ENCODE measurements at places on chromosomes 16 and 17.

DNA sequence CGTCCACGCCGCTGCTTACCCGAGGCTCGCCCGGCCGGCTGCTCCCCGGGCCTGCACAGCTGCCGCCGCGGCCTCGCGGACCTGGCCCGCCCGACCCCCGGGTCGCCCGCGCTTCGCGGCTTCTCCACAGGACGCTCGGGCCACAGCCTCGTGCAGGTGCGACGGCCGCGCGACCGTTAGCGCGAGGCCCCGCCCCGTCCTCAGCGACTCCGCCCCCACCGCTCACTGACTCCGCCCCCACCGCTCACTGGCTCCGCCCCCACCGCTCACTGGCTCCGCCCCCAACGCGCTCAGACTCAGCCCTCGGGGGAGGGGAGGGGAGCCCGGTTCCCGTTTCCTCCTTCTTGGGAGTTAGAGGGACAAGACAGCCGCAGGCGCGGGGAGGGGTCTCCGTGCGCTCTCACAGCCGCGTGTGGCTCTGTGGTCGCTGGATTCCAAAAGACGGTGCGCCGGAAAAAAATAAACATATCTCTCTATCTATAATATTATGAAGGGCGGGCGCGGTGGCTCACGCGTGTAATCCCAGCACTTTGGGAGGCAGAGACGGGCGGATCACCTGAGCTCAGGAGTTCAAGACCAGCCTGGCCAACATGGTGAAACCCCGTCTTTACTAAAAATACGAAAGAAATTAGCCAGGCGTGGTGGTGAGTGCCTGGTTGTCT lies at the start of gene MEIOB:
Gene MEIOB (minus strand): TSS at position 191 of the 662 bp plus-strand sequence. CDS start 3,989 bp downstream, outside the sequence.
- no peak for DNase-seq

DNA sequence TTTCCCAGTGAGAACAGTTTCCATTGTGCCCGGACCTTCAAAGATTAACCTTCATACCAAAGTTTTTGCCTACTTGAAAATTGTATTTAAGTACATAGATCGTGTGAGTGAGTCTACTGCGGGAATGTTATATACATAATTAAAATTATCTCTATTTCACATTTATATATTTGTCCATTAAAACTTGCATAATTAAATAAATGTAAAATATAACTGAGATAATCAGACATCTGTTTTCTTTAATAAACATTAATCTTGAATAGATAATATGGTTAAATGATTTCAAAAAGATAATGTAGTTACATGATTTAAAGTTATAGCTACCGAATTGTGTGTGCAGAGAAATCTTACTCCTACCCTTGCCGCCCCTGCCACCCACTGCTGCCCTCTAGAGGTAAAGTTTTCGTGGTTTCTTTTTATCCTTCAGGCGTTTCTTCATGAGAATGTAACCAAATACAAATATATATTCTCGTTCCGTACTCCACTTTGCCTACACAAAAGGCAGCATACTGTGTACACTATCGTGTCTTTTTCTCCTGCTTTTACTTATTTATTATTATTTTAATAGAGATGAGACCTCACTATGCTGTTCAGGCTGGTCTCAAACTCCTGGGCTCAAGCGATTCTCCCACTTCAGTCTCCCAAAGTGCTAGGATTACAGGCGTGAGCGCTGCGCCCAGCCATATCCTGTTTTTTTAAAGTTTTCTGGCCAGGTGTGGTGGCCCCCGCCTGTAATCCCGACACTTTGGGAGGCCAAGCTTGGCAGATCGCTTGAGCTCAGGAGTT lies 35.6 kb downstream of the RPA1 start:
- DNase-seq = no peak

DNA sequence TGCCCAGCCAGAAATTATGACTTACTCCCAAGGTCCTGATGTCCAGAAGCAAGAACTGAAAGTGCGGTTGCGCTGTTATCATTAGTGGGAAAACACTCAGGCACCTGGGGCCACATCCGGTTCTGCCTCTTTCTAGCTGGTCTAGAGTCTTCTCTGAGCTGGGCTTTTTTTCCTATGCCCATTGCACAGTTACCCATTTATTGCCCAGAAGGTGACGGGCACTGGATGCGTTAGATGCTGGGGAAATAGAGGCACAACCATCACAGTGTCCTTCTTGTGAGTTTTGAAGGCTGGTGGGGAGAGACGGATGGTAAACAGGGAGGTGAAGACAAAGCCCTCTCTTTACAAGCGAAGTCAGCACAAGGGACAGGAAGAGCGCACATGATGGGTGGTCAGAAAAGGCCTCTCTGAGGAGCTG lies 37.7 kb downstream of the PLCG2 start:
- no peak for DNase-seq

GRCh38 chr16:56233795-56234566 lies 42.7 kb downstream of the GNAO1 start:
- no peak for DNase-seq

GRCh38 chr16:70678898-70679670 lies 6.8 kb downstream of the MTSS2 start:
- no peak for DNase-seq

DNA sequence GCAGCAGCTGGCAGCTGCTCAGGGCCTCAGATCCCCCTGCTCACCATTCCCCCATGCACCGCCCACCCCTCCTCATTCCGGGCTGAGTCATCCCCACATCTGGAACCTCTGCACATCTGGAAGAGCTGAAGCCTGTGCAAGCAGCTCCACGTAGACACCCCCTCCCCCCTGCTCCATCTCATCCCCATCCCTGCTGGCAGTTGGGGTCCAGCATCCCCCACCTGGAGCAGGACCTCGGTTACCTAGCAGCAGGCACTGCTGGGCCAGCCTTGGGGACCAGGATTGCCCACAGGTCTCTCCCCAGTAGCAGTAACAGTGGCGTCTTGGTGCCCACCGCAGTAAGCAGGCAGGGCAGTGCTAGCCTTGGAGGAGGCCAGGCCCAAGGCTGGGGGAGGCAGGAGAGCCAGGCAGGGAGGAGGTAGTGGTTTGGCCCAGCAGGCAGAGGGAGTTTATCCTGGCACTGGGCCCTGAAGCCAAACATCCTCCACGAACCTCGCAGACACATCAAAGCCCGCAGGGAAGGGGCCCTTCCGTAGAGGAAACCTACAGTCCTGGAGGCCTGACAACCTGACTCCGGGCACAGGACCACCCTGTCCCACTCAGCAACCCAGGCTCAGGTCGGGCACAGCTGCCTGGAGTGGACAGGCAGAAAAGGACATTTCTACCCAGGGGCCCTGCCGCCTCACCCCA lies 7.7 kb upstream of the TMEM92 start:
- DNase-seq = no peak

DNA sequence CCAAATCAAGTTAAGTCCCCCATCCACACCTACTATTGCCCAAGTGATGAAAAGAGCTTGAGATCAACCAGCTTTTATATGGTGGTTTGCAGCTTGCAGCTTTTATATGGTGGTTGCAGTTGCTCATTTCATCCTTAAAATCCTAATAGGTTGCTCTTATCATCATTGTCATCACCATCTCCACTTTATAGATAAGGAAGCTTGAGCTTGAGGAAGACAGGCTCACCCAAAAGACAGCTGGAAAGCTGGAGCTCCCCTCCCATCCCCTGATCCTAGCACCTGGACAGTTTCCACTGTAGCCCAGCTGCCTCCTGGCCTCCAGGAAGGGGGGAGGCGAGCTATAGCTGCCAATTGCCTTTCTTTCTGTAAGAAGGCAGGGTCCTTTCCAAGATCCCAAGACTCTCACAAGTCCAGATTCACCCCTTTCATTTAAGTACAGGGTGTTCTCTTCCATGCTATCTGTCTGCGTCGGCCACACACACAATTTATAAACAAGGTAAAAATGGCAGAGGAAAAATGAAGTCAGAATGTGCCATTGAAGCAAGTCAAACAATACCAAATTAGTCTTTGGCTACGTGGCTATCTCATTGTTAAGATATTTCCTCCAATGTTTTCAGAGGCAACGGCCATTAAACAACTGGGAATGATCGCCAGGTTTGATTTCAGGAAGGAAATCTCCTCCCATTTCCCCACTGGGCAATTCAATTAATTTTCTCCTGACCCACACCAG lies 63.3 kb downstream of the PECAM1 start:
- DNase-seq = no peak

GRCh38 chr16:3609895-3610697 lies 1.3 kb downstream of the SLX4 start:
- DNase-seq = no peak

DNA sequence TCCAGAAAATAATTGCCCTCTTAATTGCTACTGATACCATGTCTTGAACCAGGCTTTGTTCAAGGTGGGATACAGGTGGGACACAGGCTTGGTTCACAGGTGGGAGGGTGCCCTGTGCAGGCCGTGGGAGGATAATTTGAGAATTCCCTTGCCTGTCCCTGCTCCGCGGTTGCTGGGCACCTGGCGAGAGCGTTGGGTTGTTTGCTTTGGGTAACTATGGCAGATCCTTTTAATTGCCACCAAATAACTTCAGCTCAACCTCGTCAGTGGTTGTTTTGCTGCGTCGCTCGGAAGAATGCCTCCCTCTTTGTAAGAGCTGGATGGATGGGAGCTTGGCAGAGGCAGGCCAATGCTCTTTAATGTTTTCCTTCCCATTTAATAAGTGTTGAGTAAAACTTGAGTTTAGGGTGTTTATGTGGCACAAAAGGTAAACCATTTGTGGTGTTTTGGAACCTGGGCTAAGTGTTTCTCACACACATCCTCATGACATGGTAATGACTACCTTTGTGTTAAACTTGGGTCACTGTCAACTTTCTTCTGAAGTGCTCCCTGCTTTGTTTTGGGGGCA lies 202.5 kb downstream of the MSI2 start:
- DNase-seq = no peak

- DNase-seq = no peak
Observed at GRCh38 chr17:78423961-78424675, 45.7 kb downstream of the PGS1 start.

GRCh38 chr17:30021708-30022317 lies 80.4 kb downstream of the EFCAB5 start:
- no peak for DNase-seq

DNA sequence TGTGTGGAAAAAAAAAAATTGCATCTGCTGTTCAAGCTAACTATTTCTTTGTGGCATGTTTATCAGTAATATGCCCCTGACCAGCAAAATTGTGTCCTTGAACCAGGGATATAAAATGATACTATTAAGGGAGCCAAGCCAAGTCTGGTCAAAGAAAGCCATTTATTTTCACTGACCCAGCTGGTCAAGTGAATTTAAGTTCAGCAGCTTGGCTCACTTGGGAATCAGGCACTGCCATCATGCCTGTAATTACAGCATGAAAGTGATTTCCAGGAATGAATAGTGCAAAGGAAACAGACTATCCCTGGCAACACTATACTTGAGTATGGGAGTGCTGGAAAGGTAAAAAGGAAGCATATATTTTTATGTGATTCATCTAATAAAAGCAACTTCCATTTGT lies 934.6 kb upstream of the CDH8 start:
- DNase-seq = no peak

GRCh38 chr16:50881331-50881830 lies 139.5 kb downstream of the CYLD start:
- DNase-seq = no peak

DNA sequence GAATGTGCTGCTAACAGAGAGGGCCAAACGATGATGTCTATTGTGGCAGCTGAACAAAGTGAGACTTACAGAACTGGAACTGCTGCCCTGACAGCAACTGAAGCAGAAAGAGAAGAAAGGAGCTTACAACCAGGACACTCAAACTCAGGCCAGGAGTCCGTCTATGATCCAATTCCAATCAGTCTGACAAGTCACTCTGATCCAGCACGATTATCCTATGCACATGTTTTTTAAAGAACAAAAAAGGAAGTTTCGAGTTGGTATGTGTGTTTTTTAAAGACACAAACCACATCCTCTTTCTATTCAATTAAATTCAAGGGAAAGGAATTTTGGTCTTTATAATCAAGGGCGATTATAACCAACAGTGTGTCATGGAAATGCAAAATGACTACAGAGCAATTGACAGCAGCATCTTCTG lies 42.4 kb upstream of the MTMR4 start:
- DNase-seq = no peak

DNA sequence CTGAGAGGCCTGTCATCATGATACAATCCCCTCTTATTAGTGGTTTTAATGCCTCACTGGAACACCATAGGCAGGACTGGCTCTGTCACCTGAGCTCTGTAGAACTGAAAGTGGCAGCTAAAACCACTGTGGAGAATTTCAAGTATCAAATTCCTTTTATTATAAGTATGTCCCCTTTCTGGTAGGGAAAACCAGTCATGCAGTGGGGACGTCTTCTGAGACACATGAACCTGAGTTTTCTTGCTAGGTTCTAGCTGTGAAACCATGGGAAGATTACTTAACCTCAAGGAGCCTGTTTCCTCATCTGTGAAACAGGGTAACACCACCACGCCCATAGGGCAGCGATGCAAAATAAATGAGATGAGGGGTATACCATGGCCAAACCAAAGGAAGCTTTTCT lies 4.7 kb downstream of the VAC14 start:
- DNase-seq = no peak

- no peak for DNase-seq
Observed at GRCh38 chr16:68072038-68072695, 13.0 kb upstream of the NFATC3 start.

DNA sequence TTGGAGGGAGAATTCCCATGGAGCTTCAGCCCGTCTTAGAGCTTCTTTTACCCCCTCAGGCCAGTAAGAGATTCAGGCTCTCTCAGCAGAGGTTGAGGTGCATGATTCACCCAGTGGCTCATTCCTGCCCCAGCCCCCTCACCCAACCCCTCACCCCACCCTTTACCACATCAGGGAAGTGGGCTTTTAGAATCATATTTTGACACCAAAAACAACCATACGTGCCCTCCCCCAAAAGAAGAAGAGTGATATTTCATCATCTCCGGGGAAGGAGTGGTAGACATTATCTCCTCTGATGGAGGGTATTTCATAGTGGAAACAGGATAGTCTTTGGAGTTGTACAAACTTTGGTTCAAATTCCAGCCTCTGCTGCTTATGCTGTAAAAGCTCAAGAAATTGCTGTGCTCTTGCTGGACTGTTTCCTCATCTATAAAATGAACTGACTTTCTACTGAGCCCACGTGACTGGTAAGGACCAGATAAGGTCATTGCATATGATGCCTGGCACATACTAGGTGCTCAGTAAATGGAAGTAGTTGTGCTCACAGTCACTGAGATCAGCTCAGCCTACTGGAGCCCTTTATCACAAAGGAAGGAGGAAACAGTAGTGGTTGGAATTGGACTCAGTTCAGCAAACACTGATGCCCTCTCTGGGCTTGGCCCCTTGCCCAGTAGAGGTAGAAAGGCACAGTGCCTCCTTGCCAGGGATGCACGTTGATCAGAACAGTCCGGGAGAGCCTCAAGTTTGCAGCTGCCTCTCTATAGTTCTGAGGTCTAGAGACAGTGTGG lies 18.3 kb upstream of the CCL5 start:
- DNase-seq = no peak

DNA sequence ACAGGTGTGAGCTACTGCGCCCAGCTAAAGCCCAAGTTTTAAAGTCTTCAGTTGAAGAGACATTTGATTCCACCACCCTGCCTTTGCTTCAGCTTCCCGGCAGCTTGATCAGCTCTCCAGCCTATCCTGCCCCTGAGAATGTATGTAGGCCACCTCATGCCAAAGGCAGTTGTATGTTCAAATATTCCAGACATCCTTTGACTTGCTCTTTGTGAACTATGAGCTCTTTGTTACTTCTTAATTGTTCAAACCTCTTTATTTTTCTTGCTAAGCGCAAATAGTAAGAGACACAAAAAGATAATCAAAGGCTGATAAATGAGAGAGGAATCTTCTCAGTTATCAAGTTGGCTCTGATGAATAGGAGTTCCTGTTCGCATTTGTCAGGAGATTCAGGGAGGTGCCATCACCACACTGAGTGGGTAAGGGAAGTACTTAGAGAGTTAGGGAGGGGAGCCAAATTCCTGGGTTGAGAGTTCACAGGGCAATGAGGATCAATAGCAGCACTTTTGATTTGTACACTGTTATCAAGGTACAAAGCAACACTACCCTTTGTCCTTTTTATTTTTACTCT lies 32.0 kb upstream of the SUPT4H1 start:
- no peak for DNase-seq
